ENCODE measurements at places on chromosomes 5 and 9.

GRCh38 chr5:85159395-85159794 is 774.7 kb upstream of the EDIL3 start:
- DNase-seq: no peak

DNA sequence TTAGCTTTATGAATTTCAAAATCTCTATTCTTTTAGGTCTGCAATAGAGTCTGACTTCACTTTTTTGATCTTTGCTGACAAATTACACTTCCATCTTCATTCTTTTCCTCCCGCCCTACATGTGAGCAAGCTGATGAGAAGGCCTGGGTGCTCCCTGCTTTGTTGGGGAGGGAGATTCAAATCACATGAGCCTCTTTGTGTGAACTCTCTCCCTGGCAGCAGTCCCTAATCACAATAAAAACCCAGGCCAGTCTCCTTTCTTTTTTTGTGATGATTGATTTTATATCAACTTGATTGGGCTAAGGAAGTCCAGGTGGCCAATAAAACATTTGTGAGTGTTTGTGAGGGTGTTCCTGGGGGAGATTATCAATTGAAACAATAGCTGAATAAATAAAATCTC is 89.4 kb downstream of the PSAT1 start:
- DNase-seq: no peak

- no peak for DNase-seq
These were observed 118.6 kb downstream of the ZSWIM6 start for GRCh38 chr5:61450493-61451279.

DNA sequence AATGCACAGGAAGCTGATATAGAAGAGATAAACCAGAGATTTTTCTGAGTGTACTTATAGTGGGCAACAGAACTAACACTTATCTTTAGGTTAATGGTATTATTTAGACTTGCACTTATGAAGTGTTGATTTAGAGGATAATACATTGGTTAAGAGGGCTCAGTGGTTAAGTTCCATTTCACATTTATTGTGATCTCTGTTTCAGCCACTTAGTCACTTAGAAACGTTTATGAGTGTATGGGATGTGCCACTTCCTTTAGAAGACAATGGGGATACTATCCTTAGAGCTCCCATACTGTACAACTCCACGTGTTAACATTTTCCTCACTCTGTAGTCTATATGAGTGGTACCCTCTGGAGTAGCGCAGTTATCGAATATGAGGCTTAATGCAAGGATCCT is 57.5 kb downstream of the PIP5K1B start:
- no peak for DNase-seq

Data from activated CD4-positive, alpha-beta memory T cell treated with anti-CD3 and anti-CD28 coated beads for 36 hours (primary cell).